ENCODE measurements at places on chromosomes 11 and 22.
A peak's percentile ranks its signal among the peaks of the same experiment; 100 is the strongest.

DNA sequence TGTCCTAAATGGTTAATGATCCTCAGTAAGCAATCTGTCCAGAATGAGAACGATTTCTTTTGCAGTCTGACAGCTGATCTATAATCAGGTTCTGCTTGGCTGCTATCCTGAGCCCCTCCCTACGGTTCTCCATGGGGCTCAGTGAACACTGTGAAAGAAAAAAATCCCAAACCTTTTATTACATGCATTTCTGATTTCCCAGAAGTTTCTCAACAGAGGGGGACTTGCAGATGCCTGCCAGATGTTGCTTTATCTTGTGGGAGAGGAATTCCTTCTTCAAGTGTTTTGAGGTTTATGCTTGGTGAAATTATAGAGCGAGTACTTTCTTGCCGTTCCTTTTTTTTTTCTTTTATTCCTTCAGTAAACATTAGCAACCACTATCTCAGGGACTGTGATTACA, 531.9 kb upstream of the ISX start:
- no peak for DNase-seq

GRCh38 chr11:119686177-119686882, 42.7 kb downstream of the NECTIN1 start:
- no peak for DNase-seq

- DNase-seq, result no peak
Measured at GRCh38 chr11:42913731-42914130, 398.1 kb upstream of the API5 start.

- DNase-seq, result peak; percentile 55
Measured at GRCh38 chr11:64877390-64878222, 815 bp downstream of the EHD1 start.

DNA sequence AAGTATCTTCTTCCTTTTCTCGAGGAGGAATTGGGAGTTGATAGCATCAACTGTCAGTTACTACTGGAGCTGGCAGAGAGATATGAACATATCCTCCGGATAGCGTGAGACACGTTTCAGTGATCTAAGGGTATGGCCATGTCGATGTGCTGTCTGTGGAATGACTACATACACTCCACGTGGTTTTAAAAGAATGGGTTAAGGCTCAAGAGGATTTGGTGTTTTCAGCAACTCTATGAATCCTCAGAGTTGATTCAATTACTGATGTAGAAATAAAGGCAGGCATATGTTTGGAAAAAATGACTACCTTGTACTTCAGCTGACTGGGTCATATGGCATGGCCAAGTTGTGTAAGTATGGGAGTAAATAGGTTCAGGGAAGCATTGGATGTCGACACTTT, 22.9 kb downstream of the MMP13 start:
- DNase-seq, result no peak

GRCh38 chr22:17655289-17655688, 16.7 kb downstream of the BCL2L13 start:
- no peak for DNase-seq

DNA sequence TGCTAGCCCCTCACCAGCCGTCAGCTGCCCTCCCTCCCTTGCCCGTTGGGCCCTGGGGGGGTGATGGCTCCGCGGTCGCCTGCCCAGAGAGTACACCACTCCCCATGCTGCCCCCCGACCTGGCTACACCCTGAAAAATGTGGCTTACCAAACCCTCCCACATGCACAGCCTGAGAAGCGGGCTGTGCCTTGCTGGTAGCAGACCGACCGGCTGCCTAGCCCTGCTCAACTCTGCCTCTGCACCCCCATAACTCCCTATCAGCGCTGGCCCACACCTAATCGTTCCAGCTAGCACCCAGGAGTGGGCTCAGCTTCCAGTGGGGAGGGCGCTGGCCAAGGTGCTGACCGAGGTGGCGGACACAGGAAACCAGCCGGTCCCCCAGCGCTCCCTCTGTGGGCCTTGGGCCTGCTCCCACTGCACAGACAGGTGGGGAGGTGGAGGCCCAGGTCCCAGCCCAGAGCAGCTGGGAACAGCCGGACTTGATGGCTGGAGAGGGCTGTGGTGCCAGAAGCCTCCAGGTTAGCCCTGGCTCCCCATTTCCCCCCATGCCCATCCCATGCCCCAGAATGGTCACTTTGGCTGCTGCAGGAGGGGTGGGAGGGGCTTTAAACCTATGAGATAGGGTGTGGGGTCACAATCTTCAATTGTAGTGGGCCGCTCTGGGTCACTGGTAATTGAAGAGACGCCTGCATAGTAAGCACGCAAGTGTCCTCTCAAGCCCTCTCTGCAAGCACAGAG, 32.1 kb upstream of the PRODH start:
- DNase-seq, result peak; percentile 20

- DNase-seq, result no peak
Measured at GRCh38 chr11:129804012-129804411, 11.6 kb upstream of the TMEM45B start.

- DNase-seq, result no peak
Measured at GRCh38 chr11:27161071-27161470, 120.5 kb downstream of the BBOX1 start.

- DNase-seq, result no peak
Measured at GRCh38 chr22:37167176-37167980, 17.7 kb upstream of the IL2RB start.

- no peak for DNase-seq
Measured at GRCh38 chr11:71202598-71202944, 49.8 kb downstream of the SHANK2 start.

DNA sequence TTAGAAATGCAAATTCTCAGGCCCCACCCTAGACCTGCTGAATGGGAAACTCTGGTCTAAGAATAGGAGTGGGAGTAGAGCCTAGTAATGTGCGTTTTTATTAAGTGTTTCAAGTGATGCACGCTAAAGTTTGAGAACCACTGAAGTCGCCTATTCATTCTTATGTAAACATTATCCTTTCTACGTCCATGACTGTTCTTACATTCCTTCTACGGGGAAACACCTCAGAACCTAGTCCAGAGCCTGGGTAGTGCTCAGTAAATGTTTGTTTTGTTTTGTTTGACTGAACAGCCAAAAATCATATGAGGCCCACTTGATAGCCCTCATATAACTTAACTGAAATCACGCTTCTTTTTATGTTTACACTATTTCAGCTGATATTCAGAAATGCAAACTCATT, 29.8 kb downstream of the VSIG10L2 start:
- DNase-seq, result no peak

GRCh38 chr11:127000291-127000968, at the start of gene KIRREL3:
TSS of gene KIRREL3 (minus strand) at chr11:127000770.
- no peak for DNase-seq

Data from activated CD4-positive, alpha-beta T cell treated with anti-CD3 and anti-CD28 coated beads, Interleukin-2, amount 50 U/mL, for 48 hours (primary cell).